ENCODE measurements at places on chromosomes 1 and 21.

DNA sequence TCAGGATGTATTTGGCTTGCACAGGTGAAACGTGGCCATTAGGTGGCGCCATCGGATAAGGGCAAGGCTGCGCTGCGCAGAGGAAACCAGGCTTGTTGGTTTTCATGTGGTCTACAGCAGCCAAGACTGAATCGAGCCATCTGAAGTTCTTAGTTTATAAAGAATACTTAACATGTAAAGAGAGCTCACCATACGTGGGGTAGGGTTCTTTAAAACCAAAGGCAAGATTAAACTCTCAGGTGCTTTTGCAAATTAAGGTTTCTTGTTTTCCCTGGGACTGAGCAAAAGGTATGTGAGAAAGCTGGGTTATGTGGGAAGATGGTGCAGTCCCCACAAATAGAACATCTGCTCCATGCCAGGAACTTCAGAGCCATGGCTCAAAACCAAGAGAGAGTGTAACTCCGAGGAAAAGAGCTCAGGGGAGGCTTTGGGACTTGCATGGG is 9.3 kb downstream of the MASP2 start:
- DNase-seq, result peak; percentile 82

GRCh38 chr1:148353461-148354283 is 129.4 kb downstream of the PPIAL4G start:
- DNase-seq, result no peak

GRCh38 chr1:17280436-17280835 is 27.6 kb upstream of the PADI4 start:
- DNase-seq, result no peak

DNA sequence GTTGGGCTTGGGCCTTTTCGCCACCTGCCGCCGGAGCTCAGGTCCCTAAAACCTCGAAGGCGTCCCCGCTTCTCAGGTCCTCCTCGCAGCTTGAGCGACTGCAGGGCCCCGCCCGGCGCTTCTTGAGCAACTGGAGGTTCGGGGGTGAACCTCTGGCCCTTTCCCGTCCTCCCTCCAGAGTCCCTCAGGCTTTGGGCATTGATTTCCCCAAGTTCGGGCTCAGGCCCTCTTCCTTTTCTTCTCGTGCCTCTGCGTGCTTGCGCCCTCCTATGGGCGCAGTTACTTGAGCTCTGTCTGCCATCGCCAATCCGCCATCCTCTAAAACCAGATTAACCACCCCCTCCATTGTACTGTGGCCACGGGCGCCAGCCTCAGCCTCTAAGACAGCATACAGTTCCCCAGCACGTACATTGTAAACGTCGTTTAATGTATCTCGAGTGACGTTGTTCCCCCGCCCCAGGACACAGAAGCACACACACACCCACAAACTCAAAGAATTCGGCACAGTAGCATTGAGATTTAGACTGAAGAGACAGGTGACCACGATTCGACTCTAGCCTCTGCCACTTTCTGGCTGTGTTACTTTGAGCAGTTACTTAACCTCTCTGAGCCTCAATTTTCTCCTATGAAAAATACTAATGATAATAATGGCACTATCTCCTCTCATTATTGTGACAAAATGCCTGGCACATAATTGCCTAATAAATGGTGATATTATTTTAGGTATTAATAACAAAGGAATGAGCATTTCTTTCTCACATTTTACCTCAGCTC is 22.6 kb downstream of the BTG2 start:
- DNase-seq, result no peak

GRCh38 chr1:160219062-160219929 is 14.1 kb downstream of the PEA15 start:
- DNase-seq, result no peak

DNA sequence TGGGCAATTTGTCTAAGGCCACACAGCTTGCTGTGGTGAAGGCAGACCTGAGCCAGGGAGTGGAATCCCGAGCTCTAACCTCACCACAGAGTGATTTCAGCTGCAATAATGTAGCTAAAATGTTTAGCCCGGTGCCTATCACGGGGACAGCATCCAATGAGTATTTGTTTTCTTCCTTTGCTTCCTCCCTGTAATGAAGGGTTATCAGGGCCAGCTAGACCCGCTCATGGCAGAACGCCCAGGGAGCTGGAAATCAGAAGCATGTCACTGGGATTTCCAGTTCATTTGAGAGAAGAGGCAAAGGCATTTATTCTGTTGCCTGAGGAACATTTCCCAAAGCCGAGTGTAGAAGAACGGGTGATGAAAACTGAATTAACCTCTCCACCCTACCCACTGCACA is 183.1 kb downstream of the ZSCAN20 start:
- DNase-seq, result no peak

Data from stimulated activated CD8-positive, alpha-beta memory T cell treated with anti-CD3 and anti-CD28 coated beads, Interleukin-4, amount 100 ng/mL, for 1 hour (primary cell).